ENCODE measurements at places on chromosomes 5 and 9.

DNA sequence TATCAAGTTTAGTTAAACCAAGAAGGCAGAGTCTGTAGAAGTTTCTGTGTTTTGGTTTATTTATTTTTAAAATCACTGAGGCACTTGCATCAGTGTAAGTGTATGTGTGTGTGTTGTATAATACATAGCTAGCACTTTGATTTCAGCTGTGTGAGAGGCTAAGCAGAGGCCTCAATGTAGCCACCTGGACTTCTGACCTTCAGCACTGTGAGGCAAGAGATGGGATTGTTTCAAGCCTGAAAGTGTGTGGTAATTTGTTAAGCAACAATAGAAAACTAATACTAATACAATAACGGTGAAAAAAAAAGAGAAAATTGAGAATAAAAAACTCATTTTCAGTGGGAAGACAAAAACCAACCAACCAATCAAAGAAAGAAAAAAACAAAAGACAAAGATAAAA lies 327.3 kb downstream of the CDH18 start:
- no peak for DNase-seq

- peak; percentile 58 for DNase-seq
These were observed 46.6 kb downstream of the RAB3C start for GRCh38 chr5:58629271-58630159.

- no peak for DNase-seq
These were observed 599.9 kb downstream of the CSNK1G3 start for GRCh38 chr5:124111886-124112285.

DNA sequence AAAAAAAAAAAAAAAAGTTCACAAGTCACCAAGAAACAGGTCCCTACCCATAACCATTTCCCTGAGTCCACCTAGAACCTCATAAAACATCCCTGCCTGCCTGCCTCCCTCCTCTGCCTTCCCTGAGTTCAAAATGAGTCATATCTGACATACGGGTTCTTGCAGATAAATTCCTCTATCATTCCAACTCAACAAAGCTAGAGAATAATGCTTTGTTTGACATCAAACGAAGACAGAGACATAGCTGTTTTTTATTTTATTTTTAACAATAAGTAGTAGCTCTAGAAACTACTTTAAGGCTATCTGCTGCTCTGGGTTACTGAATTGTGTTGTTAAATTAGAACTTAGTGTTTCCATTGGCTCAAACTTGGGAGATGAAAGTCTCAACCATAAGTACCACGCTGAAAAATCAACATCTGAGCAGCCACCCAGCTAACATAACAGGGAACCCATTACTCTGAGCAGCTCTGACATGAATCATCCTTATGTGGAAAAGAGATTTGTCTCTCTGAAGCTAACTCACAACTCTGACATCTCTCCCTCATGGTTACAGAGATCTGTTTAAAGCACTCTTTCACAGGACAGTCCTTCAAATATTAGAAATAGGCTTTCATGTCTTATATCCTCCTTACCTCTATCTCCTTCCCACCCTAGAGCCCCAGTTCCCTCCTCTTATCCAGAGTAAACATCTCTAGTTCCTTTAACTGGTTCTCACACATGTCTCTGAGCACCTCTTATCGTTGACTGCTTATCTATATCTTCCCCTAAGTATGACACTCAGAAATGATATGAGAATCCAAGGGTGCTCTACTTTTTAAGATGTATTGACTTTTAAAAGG lies 12.1 kb downstream of the TMEM245 start:
- no peak for DNase-seq

GRCh38 chr9:4077499-4078102 lies 222.3 kb downstream of the GLIS3 start:
- DNase-seq: peak; percentile 49

GRCh38 chr9:133762488-133763271 lies 24.5 kb upstream of the SARDH start:
- peak; percentile 9 for DNase-seq

GRCh38 chr9:127942216-127943010 lies 4.8 kb upstream of the DPM2 start:
- peak; percentile 59 for DNase-seq

DNA sequence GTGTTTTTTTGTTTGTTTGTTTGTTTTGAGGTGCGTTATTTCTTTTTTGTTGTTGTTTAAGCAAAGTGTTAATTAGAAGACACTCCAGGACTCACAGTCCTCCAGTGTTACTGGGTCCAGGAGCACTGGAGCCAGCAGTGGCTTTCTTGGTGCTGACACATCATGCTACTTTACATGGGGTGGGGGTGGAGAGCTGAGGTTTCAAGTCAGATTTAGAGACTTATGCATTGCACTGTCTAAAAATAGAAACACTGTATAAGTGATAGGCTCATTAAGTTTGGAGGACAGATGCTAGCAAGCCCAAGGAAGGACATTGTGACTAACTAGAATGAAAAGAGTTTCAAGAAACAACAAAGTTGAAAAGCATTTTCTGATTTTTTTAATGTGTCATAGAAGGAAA lies 2209.2 kb downstream of the MAT2B start:
- DNase-seq: no peak

GRCh38 chr5:68194386-68194785 lies 21.2 kb upstream of the PIK3R1 start:
- no peak for DNase-seq

DNA sequence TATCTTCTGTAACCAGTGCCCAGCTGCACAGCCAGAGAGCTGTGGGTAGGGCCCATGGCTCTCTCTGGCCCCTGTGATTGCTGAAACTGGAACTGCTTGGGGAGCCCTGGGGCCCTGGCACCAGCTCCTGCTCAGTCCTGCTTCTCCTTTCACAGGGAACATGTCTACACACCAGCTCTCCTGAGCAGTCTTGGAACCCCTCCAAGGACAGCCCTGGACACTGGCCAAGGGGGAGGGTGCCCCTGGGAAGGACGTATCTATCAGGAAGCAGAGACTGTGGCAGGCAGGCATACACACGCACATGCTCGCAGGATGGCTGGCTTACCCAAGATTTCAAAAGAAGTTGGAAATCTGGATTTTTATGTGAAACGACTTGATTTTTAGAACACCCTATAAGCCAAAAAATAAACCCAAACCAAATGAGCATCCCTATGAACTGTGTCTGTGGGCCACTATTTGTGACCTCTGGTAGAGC lies 8.8 kb upstream of the TRAF1 start:
- DNase-seq: peak; percentile 99

- no peak for DNase-seq
These were observed 48.8 kb downstream of the LNPEP start for GRCh38 chr5:96984506-96985192.

DNA sequence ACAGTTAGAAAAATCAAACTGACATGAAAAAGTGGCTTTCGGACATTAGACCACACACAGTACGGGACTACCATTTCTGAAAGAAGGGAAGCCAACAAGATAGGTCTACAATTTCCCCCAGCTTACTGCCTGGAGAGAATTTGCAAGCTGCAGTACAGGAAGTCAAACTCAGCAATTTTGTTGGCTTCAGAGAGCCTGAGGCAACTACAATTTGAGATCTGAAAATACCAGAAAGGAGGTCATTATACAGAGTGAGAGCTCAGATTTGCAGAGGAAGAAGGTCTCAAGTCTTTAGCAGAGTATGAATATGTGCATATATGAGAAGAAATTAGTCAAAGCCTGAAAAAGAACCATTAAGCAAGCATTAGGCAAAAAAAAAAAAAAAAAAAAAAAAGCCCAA lies 83.0 kb downstream of the OXCT1 start:
- DNase-seq: no peak

GRCh38 chr9:37236822-37237221 lies 116.4 kb downstream of the ZCCHC7 start:
- no peak for DNase-seq

DNA sequence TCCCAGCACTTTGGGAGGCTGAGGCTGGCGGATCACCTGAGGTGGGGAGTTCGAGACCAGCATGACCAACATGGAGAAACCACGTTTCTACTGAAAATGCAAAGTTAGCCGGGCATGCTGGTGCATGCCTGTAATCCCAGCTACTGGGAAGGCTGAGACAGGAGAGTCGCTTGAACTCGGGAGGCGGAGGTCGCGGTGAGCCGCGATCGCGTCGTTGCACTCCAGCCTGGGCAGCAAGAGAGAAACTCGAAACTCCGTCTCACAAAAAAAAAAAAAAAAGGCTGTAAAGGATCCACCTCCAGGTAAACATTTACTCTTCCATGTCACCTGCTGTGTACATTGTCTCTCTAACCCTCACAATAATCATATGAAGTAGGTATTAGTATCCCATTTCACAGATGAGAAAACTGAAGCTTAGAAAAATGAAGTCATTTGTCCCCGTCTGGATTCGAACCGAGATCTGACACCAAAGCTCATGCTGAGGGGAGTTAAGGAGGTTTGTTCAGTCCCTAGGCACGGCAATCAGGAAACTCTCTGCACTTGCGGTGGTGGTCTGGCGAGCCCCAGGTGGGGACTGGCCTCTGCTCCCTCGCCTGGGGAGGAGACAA lies 494 bp upstream of the DOCK2 start:
- no peak for DNase-seq

DNA sequence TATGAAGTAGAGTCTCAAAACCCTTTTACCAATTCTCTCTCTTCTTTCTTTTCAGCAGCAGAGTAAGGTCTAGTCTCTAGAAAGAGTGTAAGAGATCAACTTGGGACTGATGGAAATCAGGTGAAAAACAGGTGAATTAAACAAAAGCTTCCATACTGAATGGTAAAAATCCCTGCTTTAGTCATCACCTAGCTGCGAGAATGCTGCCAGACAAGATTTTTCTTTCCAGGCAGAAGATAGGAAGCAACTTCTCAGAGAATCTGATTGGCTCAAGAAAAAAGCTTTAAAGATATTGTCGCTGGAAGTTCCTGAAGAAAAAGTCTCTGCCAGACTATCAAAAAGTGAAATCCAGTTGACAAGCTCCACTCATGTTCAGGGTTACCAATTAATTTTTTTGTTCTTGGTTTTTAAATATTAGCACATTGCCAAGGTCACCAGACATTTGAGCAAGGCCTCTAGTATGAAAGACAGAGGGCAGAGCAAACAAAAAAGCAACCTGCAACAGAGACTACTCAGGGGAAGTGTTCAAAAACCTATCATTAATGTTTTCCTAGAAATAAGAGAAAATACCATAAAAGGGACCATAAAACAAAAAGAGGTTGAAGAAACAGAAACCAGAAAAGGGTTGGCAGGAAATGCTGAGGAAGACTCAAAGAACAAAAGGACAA lies 9.3 kb downstream of the CDO1 start:
- DNase-seq: no peak

DNA sequence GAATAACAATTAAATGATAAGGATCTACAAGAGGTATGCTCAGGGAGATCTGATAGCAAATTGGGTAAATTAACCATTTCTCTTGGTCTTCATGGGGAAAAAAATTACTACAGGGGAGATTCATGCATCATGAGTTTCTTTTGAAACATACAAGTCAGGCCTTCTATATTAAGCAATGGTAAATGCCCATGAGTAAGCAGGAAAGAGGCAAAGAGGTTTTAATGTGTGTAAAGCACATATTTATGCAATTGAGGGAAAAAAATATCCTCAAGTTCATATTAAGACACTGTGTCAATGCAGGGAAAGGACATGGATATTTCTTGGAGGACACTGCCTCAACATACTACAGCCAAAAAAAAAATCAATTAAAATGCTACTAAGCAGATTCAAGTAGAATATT lies 73.4 kb upstream of the NR4A3 start:
- DNase-seq: no peak

GRCh38 chr5:65086234-65086890 lies 317.6 kb downstream of the CWC27 start:
- DNase-seq: no peak

DNA sequence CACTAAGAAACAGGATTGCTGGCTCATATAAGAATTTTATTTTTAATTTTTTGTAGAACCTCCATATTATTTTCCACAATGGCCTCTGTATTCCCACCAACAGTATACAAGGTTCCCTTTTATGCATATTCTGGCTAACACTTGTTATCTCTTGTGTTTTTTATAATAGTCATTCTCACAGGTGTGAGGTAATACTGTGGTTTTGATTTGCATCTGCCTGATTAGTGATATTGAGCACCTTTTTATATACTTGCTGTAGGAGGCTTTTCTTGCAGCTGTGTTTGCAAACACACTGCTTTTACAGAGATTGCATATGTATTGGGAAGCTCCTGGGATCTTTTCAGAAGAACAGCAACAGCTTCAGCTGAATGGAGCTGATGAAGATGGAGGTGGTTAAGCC lies 164.8 kb downstream of the DEPDC1B start:
- DNase-seq: no peak

- DNase-seq: no peak
These were observed 2.8 kb downstream of the OR1L8 start for GRCh38 chr9:122580360-122580759.

- no peak for DNase-seq
These were observed 68.8 kb upstream of the ABL1 start for GRCh38 chr9:130766021-130766926.

DNA sequence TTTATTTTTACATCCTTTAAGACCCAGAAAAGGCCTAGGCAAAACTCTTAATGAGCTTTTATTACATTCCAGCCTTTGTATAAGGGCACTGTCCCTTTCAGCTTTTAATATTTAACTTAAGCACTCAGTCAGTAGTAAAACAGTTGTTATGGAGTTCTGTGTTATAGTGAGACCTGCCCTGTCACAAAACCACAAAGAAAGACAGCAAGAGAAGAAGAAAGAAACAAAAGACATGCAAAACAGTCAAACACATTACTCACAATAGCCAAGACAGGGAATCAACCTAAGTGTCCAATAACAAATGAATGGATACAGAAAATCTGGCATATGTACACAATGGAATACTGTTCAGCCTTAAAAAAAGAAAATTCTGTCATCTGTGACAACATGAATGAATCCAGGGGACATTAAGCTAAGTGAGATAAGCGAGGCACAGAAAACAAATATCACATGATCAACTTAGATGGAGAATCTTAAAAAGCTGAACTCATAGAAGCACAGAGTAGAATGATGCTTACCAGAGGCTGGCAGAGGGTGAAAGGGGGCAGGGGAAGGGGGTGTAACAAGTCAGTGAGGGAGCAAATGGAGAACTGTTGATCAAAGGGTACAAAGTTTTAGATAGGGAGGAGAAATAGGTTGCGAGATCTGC lies 63.8 kb upstream of the CCNG1 start:
- no peak for DNase-seq

GRCh38 chr5:159837860-159838259 lies 78.4 kb upstream of the ADRA1B start:
- DNase-seq: no peak

- DNase-seq: no peak
These were observed 179.3 kb downstream of the C9orf152 start for GRCh38 chr9:110028676-110029075.

- DNase-seq: no peak
These were observed 313 bp downstream of the BRIX1 start for GRCh38 chr5:34915856-34916192.

- DNase-seq: no peak
These were observed 84.6 kb downstream of the NDUFAF2 start for GRCh38 chr5:61029456-61030162.

GRCh38 chr5:176739461-176740051 lies 70.8 kb upstream of the UNC5A start:
- no peak for DNase-seq

GRCh38 chr5:173793648-173794548 lies 94.3 kb upstream of the CPEB4 start:
- no peak for DNase-seq

Data from body of pancreas (tissue), 4 donors.